Non-pigmented ciliary epithelial cell (primary cell): ENCODE measurements at places on chromosomes 5 and 9.

- DNase-seq = no peak
These were observed 116.3 kb downstream of the FEM1C start for GRCh38 chr5:115428248-115428647.

- DNase-seq = no peak
These were observed 552 bp downstream of the OTULINL start for GRCh38 chr5:14581891-14582796.

- no peak for DNase-seq
These were observed 493.7 kb upstream of the SGCD start for GRCh38 chr5:155833287-155833686.

- DNase-seq = no peak
These were observed 145.6 kb downstream of the HSD17B3 start for GRCh38 chr9:96156171-96156974.

DNA sequence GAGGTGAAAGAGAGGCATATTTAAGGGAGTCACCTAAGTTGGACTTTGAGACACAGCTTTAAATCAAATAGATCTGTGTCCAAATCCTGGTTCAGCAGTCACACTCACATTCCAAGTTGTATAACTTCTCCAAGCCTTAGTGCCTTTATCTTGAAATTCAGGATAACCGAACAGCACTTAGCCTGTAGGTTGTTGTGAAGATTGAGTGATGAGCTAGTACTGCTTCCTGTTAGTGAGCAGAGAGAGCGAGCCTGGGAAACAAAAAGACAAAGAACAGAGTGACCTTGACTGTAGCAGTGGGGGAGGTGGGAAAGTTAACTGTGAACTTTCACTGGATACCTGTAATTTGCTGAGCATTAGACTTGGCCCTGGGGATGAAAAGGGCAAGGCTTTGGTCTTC lies 22.4 kb downstream of the MAML1 start:
- DNase-seq = no peak

GRCh38 chr5:386432-387341 lies 56.3 kb upstream of the EXOC3 start:
- DNase-seq = no peak

DNA sequence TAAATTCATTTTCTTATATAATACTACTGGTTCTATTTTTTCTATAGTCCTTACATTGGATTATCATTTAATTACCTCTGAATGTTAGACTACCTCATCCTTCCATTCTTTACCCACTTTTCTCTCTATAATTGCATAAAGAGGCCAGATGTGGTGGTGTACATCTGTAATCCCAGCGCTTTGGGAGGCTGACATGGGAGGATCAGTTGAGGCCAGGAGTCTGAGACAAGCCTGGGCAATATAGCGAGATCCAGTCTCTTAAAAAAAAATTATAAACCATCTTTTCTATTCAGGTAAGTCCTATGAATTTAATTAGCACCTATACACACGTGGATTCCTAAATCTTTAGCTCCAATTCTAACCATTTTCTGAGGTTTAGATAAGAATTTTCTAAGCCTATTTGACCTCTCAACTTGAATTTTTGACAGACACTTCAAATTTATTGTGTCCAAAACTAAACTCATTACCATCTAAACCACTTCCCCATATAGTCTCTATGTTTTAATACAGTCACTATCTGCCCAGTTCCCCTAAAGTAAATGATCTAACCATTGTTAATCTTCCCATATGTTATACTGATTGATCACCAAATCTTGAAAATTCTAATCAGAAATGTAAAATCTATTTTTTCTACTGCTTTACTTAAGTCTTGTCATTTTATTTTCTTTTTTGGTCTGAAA lies 33.0 kb upstream of the CHD1 start:
- no peak for DNase-seq

DNA sequence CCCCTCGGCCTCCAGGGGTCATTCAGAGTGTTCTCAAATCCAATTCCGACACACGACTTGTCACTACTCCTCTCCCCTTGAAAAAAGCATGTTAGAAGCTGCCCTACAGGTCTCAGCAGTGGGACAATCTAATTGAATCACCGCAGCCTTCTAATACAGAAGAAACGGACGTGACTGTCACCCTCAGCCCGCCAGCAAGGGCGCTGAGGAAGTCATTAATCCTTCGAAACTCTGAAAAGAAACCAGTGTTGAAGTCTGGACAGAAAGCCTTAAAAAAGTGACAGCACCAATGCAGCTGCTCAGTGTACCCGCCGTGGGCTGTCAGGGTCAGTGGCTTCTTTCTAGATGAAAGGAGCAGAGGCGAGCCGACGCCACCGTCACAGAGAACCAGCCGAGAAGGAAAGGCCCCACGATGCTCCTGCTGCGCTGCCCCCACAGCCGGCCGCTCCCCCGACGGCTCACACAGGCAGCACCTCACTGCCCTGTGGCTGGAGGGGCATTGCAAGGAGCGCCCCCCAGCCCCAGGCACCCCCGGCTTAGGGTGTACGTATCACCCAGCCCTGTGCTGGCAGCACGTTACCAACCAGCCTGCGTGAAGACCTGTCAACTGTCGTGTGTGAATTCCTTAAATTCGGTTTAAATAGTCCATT lies 5.7 kb downstream of the BRD3OS start:
- no peak for DNase-seq

DNA sequence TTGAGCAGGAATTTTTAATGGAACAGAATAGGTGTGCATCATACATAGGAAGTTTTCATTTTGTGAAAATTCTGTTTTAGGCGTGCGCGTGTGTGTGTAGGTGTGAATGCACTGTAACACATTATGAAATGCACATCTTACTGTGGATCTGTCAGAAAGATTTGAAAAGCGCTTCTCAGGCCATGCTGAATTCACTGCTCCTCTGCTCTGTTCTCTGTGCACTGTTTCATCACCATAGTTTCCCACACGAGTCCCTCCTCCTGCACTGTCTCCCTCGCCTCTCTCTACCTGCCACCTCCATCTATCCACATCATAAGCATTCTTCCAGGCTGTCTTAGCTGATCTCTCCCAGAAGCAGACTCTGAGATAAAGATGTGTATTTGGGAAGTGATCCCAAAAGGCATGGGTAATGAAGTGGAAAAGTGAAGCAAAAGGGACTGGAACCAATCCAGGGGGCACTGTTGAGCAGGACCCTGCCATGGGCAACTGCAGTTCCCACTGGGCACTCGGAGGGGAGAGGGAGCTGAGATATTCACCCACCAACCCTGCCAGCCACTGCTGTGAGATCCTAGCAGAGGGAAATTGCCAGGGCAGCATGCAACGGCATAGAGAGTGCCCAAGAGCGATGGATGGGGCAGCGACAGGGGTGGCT lies 65.9 kb downstream of the GABBR2 start:
- no peak for DNase-seq
